ENCODE measurements at places on chromosomes 3 and 15.

DNA sequence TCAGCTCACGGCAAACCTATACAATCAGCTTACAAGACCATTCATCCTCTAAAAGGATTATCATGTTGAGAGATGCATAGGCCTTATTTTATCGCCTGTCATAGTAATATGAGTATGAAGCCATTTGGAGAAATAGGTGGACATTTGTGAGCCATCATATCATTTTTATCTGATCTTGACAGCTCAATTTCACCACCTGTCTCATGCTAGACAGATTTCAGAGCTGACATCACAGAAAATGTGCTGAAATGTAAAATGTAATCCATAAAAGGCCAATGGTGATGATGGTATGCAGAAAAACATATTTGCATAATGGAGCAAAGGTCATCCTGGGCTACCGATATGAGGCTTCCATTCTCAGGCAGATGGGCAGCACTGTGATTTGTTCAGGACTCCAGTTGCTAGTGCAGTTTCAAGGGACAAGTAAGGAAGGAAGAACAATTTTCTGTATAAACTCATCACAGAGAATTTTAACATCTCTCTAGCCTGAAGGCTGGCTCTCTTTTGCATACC, 221.5 kb downstream of the ULK4 start:
- DNase-seq = no peak

GRCh38 chr3:126887686-126888085, 95.2 kb upstream of the PLXNA1 start:
- DNase-seq = no peak

GRCh38 chr15:89155122-89155521, 66.3 kb downstream of the RLBP1 start:
- no peak for DNase-seq

DNA sequence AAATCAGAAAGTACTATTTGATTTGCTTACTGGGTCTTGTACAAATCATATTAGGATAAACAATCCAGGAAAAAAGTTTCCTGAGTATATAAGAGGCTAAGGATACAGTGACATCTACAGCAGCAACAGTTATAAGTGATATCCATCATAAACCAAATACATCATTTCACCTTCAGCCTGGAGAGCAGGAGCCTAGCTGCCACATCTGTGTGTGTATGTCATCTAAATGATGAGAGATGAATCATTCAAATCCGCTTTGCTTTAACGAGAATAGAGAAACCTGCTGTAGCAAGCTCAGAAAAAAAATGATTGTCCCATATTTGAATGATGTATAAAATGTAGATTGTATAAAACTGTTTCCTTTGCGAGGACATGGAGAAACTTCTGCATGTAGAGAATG, 841.4 kb downstream of the SI start:
- no peak for DNase-seq

DNA sequence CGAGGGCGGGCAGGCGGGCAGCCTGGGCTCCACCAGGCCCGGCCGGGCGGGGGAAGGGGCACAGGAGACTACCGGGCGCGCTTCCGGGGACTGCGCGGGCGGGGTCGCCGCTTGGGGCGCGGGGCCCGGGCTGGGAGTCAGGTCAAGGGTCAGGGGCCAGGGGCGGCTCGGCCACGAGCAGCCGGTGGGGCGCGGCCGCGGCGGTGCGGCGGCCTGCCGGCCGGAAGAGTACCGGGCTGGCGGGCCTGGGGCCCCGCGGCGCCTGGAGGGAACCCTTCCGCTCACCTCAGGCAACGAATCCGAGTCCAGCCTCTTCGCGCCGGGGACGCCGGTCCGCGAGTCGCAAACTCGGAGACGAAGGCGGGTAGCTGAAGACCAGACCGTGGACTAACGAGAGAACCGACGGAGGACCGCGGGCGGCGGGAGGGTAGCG, 225 bp downstream of the RHOA start:
- no peak for DNase-seq

DNA sequence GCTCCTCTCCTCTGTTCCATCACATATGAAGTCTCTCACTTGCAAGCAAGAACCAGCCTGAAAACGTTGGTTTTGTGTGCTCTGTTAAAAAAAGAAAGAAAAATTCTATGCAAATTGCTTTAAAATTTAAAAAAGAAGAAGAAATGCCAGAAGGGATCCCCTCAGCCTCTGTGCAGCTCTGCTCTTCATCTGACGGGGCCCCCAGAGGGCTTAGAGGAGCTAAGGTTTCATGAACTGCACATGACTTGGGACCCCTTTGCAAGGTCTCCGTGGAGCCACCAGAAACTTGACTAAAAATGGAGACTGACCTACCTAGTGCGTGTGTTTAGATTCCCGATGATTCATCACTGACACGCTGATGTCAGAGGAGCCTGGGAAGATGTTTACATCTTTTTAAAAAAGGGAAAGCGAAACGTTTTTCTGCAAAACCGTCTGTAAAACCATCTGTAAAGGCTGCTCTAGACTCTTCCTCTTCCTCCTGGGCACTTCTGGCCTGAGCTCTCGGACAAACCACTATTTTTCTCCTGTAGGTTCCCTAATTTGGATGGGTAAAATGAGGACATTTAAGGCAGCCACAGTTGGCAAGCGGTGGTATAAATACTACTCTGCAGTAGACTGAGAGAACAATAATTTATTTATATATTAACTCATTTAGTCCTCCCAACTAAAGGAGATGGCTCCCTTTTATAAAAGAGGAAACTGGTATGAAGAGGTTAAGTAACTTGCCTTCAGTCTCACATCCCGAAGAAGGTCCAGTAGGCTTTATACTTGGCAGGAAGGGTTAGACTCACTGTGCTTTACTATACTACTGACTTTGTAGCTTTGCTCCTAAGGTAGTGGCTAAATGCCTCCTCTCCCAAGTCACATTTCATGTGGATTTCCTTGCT, 67.2 kb upstream of the POLG start:
- DNase-seq = no peak

DNA sequence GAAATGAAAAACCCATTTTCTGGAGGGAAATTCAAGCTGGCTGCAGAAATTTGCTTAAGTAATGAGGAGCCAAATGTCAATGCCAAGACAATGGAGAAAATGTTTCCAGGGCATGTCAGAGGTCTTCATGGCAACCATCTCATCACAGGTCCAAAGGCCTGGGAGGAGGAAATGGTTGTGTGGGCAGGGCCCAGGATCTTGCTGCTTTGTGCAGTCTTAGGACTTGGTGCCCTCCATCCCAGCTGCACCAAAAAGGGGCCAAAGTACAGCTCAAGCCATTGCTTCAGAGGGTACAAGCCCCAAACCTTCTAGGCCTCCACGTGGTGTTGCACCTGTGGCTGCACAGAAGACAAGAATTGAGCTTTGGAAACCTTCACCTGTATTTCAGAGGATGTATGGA, 59.3 kb downstream of the POMGNT2 start:
- no peak for DNase-seq

GRCh38 chr15:30953731-30954378, 37.6 kb downstream of the MTMR10 start:
- no peak for DNase-seq

DNA sequence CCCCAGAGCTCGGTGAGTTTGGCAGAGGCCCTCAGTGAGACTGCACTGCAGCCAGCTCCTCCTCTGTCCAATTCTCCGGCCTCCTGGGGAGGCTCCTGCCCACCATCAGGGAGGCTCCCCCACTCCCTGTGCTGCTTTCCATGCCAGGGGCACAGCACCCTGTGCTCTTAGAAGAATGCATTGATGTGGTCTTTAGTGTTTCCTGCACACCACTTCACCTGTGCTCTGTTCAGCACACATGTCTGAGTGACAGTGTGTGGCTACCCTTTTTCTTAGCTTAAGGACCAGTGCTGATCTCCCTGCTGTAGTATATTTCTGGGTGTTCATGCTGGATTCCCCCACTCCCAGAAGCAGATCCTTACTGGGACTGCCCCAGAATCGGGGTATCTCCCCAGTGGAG, 36.2 kb upstream of the PRR20G start:
- no peak for DNase-seq

GRCh38 chr15:100642950-100643338, 40.6 kb downstream of the ASB7 start:
- DNase-seq = no peak

DNA sequence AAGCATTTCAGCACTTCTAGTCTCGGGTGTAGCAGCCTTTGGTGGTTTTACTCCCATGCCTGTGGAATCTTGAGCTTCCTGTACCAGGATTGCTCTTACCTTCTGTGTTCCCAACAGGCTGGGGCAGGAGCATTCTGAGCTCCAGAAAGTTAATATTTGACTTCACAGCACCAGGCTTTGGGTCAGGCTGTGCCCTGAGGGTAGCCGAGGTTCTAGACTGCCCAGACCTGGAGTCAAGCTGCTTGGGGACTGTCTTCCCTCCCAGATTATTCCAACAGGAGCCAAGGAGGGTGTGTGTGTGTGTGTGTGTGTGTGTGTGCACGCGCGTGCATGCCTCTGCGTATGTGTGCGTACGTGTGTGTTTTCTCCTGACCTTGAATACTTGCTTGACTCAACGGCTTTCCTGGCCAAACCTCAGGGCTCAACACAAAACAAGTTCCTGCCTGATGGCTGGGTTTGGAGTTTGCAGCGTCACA, 94.8 kb downstream of the FLNB start:
- no peak for DNase-seq

GRCh38 chr15:100602823-100603393, 519 bp downstream of the ASB7 start:
- no peak for DNase-seq

- no peak for DNase-seq
Measured at GRCh38 chr3:51796854-51797253, 17.8 kb upstream of the IQCF6 start.

DNA sequence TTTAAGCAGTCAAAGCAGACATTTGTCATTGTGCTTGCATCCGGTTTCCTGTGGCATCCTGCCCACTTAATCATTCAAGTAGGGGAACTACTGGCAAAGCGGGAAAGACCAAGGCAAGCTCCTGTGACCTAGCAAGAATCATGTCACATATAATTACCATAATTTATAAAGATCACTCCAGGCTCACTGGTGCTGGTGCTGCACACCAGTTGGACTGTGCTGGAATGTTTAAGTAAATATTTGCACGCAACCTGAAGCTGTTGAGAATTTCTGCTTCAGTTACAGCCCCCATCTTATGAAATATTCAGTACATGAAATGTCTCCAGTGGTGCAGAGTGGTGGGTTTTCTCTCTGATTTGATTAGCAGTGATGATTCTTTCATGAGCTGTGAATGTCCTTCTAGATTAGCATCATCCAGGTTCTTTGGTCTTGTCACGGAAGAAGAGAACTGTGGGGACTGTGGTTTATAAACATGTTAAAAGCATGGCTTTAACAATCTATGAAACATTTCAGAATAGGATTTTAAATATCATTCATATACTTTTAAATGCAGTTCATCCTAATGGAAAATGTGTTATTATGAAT, 621.3 kb upstream of the EPHA6 start:
- DNase-seq = no peak

DNA sequence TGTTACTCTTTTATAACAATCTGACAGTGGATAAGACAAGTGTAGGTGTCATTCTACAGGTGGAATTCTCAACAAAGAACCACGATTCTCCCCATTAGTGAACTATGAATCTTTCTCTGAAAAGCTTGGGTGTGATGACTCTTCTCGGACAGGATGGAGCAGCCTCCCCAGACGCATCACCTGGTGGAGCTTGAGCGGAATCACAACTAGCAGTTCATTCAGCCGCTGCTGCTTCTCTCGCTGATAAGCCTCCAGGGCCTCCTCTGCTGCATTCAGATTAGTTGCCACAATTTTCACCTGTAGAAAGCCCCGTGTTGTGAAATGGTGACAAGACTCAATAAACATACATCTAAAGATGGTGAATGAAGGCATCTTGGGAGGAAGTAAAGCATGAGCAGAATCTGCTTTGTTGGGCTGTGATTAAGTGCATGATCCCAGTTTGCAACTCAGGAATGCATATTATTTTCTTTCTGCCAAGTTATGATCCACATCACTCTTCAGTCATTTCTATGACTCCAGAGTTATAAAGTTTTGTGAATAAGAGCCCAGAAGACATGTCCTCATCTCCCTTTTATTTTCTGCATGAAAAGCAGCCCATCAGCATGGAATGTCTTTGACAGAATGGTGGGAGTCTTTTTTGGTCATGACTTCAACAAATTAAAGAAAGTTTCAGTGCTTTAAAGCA, 93.6 kb downstream of the BOC start:
- DNase-seq = no peak

Measured in cortex of kidney (tissue), 1 donor.